Activated T-helper 17 cell treated with anti-CD3 and anti-CD28 coated beads, Interleukin-2, amount 50 U/mL, for 72 hours (primary cell): ENCODE measurements at places on chromosomes 3 and 15.

DNA sequence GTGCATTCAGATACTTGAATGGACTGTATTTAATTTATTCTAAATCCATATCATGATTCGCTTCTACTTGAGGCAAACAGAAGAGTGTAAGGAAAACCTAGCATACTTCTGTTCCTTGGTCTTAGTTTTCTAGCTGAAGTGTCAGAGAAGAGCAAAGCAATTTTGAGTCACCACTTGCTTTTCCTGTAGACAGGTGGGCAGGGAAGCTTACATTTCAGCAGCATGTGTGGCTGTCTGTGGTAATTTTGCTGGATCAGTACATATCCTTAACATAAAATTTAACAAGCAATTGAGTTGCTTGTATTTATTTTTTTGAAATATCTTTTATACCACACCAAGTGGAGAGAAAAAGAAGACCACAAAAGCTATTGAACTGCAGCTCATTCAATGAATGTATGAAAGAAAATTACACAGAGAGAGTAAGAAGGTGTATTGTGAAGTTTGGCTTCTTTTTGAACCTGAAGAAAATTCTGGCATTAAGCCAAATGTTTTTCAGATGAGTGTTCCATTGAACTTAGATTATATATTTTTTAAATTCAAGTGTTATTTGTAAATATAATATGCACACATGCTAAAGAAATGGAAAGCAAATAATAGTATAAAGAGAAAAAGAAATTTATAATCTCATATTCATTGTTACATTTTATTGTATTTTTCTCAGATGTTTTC, 747.6 kb downstream of the NAALADL2 start:
- ATAC-seq = no peak

DNA sequence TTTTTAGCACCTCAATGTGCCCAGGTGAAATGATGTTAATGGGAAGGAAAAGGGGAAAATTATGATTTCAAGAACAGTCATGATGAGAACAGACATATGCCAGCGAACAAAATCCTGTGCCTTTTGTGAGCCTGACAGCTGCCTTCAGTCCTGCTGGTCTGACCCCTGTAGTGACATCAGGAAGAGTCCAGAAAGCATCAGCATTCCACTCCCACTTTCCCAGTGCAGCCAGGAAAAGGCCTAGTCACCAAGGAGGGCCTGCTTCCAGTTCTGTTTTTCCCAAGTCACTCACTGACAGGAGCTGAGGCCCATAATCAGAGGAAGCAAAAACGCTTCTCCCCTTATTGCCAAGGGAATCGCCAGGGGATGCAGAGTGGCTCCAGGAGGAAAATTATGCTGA, 218.4 kb downstream of the ABHD5 start:
- ATAC-seq = no peak

GRCh38 chr3:195563317-195563716, 20.2 kb upstream of the PPP1R2 start:
- no peak for ATAC-seq

DNA sequence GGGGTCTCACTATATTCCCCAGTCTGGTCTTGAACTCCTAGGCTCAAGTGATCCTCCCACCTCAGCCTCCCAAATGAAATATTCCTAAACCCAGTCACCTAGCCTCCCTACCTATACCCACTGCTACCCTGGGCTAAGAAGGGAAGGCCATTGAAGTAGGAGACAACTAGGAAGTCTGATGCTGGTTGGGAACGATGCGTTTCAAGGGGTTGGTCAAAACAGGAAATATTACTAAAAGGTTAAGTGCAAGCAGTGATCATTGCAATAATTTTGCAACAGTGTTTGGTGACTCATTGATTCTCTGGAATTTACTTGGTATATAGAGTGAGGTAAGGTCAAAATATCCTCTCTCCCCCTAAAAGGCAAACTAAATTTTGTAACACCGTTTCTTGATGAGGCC, 4.6 kb upstream of the UQCRC1 start:
- ATAC-seq = peak; percentile 65

GRCh38 chr15:81454024-81454423, 80.0 kb upstream of the TMC3 start:
- no peak for ATAC-seq

DNA sequence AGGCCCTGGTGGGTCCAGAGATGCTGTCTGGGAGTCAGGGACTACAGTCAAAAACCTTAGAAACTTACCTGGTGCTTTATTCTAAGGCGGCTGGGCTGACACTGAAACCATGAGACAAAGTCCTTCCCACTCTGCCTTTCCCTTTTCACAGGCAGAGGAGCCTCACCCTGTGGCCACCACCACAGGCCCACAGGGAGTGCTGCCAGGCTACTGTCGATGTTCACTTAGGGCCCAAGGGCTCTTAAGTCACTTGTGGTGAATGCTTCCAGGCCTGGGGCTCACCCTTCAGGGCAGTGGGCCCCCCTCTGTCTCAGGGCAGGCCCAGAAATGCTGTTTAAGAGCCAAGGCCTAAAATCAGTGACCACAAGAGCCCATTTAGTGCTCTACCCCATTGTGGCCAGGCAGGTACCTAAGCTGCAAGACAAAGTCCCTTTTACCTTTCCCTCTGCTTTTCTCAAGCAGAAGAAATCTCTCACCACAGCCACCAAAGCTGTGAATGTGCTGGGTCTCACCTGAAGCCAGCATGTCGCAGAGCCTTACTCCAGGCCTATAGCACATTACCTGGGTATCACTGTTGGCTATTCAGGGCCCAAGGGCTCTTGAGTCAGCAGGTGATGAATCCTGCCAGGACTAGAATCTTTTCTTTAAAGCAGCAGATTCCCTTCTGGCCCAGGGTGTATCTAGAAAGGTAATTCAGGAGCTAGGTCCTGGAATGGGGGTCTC, 39.5 kb upstream of the GOLGA6B start:
- no peak for ATAC-seq

GRCh38 chr15:95448531-95449229, 881.8 kb upstream of the NR2F2 start:
- ATAC-seq = no peak
